Hematopoietic multipotent progenitor cell (in vitro differentiated cells): ENCODE measurements at places on chromosomes 7 and 10. TPM values are rescaled to one million over a fixed set of nuclear protein-coding genes. Genes with fewer than 3 reads are reported as not detected.

The PSD gene
- total RNA-seq = 4.6 TPM

The SKIDA1 gene
- total RNA-seq = 1.1 TPM

DNA sequence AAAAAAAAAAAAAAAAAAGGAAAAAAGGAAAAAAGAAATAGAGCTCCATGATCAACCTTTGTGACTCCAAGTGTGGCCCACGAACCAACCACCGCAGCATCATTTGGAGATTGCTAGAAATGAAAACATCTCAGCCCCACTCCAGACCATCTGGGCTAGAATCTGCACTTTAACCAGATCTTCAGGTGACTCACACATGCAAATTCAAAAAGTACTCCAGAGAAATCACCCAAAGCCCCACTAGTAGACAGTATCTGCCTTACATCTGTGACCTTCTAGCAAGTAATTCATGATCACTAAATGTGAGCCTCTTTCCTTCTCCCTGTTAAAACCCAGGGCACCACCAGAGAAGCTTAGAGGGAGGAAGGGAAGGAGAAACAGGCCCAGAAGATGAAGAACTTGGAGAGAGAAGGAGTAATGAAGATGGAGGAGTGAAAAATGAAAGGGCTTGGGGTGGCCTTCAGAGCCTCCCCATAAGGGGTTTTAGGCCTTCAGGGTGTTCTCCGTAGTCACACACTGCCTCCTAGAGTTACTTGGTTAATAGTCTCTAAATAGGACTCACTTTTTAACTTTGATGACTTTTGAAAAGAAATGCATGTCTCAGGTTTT lies 94.0 kb downstream of the SLC37A3 start:
- peak; percentile 81 for DNase-seq

GRCh38 chr7:37342688-37343471 lies 105.8 kb downstream of the ELMO1 start:
- DNase-seq = peak; percentile 47

- no peak for DNase-seq
These were observed 1.7 kb downstream of the ATAD1 start for GRCh38 chr10:87816163-87816897.

DNA sequence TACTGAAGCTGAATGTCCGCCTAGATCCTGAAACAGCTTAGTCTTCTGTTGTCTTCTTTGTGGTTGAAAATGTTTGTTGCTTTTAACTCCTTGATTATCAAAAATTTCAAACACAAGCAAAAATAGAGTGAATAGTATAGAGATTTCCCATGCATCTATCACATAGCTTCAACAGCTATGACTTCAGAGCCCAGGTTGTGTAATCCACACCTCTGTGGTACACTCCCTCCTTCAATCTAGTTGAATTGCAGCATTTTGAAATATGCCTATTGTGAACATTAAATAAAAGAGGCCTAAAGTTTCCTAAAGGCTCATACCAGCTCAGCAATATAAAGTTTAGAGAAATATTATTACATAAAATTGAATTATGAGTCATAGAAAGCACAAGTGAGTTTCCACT lies 204.7 kb upstream of the HDAC9 start:
- DNase-seq = no peak

DNA sequence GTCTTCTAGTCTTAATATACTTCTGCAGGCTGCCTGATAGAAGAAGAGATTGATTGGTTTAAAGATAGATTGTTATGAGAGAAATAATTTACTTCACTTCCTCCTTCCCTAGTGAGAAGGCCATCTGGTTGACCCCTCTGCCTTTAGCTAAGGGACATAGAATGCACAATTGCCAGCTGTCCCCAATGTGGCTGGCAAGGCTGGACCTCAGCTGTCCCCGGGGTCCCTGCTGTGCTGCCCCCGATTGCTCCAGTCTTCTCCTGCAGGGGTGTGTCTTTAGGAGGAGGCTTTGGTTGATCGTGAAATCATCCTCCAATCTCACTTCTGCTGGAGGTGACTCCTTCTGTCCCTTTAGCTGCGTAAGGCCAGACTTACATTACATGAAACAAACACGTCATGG lies 388.5 kb downstream of the DPP6 start:
- no peak for DNase-seq
